ENCODE measurements at places on chromosomes 4 and X.

DNA sequence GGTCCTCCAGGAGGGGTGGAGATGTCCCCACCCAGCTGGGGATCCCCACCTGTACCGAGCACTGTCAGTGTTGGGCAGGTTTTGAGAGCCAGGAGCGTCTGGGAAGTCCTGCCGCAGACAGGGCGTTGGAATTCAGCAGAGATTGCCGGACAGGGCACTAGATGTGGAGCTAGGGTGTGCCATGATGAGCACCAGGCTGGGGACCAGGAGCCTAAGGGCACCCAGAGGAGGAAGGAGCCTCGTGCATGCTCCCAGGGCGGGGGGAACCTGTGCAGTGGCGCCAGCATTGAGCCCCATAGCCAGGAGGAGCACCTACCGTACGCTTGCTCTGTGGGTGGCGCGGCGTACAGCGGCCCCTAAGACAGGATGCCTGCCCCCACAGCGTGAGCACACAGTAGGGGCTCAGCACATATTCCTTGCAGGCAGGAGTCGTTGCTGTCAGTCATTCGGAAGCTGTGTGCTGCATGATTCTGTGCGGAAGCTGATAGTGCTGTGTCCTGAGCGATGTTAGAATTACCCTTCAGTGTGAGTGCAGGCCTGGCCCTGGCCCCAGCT, 18.8 kb upstream of the TADA2B start:
- DNase-seq = no peak

GRCh38 chr4:82677327-82677726, 115.5 kb upstream of the TMEM150C start:
- no peak for DNase-seq

DNA sequence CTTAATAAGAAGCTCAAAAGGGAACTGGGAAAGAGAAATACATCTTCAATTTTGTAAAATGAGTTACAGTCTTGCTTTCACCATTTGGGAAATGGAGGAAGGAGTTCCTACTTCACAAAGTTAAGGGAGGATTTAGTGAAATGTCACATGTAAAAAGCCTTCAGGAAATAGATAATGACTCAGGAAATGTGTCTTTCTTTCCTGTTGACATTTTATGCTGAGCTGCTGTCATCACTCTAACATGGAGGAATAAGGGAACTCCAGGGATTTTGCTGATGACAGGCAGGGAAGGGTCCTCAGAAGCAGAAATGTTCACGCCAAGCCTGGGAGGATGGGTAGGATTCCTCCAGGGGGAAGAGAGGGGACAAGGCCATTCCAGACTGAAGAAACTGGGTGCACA, 251.1 kb downstream of the USP46 start:
- no peak for DNase-seq

GRCh38 chr4:56860781-56861180, 39.3 kb upstream of the SPINK2 start:
- no peak for DNase-seq

DNA sequence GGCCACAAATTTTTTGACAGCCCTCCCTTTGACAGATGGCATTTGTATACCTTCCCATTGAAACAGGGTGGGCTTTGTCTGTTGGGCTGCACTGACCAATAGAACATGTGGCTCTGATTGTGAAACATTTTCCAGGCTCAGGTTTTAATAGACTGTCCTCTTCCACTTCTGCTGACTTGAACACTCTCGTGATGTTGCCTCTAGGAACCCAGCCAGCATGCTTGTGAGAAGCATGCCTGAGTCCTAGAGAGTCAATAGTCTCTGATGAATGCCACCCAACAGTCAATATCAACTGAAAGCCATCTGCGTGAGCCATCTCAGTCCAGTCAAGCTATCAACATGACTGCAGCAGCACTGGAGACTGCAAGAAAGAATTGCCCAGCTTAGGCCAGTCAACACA, 290.0 kb downstream of the SLC7A11 start:
- DNase-seq = no peak

DNA sequence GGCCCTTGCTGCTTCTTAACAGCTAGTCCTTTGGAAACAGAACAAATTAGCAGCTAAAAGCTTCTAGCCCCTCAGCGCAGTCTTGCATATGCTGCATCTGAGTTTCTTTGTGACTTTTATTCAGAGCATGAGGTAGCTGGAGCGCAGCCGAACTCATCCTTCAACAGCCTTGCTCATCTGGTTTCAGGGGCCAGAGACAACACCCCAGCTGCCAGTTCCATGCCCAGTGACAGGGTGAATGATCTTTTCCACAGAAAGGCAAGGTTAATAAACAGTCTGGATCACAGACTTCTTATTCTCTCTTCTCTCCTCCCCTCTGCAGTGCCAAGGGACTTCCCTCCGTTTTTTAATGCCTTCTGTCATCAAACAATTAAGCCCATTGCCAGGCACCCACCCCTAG, 216.6 kb upstream of the INTU start:
- DNase-seq = no peak

DNA sequence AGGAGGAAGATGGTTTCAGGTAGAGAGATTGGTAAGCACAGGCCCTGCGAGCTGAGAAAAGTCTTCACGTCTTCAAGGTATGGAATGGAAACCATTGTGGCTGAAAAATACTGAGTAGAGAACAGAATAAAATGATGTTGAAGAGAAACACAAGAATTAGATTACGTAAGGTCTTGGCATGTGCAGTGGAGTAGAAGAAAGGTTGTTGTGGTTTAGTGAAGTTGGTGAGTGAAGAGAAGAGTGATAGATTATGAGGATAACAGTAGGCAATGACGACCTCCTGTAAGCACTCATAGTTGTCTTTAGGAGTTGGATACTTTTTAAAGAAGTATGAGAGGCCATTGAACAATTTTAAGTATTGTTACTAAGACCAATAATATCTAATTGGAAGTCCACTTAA, 642.6 kb downstream of the PCDH7 start:
- no peak for DNase-seq

GRCh38 chr4:23890369-23891063, 669 bp upstream of the PPARGC1A start:
- DNase-seq = no peak

DNA sequence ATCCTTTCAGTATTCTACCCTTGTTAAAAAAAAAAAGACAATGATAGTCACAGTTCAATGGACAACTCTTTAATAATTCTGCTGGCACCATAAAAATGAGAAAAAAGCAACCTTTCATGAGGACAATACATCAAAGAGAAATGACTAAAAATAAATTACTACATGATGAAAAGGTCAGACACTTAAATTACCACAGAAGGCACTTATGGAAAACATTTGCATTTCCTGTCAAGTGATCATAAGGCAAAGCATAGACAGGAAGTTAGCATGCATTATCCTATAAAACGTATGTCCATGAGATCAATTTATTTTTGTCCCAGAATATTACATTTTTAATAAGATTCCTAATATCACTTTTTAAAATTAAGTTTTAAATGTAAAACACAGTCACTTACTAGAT, 303.8 kb downstream of the SPOCK3 start:
- DNase-seq = no peak

DNA sequence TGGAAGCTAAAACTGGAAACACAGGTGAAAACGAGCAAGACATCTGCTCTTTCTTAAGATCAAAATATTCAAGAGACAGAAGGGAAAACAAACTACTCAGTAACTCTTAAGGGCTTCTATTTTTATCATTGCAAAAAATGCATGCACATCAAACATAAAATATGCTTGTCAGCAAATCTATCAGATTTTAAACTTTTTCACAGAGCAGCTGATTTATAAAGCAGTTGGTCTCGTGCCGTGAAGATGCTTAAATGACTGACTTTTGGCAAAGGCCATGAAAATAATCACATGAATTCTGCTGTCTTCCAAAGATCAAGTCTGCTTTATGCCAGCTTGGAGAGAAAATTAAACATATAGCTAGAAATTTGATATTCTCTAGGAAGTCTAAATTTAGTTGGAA, 482.1 kb upstream of the HS3ST1 start:
- no peak for DNase-seq

DNA sequence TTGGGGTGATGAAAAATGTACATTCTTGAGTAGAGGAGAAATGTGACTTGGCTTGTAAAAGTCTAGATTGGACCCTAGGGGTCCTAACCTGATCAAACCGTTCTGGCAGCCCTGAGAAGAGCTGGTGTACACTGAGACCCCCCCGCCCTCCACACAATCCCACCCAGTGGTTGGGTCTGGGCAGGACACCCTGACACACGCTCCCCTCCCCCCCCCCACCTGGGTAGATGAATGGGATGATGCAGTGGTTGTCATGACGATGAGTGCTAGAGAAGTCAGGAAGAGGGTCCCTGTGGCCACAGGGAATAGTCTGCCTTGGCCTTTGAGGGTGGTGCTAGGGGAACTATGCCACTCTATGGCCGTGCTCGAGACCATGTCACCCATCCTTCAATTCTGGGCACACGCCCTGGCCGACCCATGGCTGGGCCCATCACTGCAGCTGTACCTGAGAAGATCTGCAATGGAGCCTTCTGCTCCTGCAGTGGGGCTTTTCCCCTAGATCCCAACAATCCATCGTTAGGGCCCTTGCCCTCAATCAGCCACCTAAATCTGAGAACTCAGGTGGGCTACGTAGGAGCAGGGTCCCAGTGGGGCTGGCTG, 4.4 kb downstream of the CDK16 start:
- no peak for DNase-seq

DNA sequence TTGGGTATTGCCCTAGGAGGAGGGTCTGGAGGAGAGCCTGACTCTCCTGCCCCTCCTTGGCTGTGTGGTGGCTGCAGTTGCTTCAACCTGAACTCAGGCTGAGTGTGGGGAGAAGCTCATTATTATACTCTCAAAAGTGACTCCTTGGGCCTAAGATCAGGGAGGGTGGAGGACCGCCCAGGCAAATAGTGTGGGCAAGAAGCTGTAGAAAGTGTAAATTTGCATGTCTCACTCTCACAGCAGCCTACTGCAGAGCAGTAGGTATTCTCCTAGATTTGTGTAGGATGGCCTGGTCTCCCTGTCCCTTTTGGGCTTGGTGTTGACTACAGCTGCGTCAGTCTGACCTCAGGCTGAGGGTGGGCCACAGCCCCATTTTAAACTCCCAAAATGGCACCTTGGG, 156.1 kb downstream of the ZNF330 start:
- no peak for DNase-seq

DNA sequence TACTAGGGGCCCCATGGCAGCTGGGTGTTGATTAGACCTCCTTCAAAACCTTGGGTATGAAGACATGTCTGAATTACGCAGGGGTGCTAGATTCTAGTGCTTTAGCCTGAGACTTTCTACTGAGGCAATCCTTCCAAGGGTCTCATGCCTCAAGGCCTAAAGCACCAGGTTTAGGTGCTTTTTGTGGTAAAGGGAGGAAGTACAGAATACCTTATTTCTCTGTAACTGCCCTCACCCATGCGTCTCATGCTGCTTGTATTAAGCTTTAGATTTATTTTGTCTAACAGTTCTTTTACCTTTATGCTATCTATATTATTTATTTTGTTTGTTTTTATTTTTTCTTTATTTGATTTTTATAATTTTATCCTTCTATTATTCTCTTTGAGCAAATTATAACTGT, 190.2 kb upstream of the GK2 start:
- no peak for DNase-seq

DNA sequence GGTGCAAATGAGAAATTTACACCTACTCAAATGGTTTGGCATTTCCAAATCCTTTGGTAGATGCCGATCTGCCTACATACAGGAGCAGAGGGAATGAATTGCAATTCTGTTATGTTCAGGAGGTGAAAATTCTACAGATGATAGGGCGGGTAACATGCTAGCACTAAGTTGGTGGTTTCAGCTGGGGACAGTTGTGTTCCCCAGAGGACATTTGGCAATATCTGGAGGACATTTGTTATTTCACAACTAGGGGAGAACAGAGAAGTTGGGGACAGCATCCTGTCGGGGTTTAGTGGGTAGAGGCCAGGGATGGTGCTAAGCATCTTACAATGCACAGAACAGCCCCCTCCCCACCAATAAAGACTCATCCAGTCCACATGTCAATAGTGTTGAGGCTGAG, 96.5 kb upstream of the PUDP start:
- no peak for DNase-seq

DNA sequence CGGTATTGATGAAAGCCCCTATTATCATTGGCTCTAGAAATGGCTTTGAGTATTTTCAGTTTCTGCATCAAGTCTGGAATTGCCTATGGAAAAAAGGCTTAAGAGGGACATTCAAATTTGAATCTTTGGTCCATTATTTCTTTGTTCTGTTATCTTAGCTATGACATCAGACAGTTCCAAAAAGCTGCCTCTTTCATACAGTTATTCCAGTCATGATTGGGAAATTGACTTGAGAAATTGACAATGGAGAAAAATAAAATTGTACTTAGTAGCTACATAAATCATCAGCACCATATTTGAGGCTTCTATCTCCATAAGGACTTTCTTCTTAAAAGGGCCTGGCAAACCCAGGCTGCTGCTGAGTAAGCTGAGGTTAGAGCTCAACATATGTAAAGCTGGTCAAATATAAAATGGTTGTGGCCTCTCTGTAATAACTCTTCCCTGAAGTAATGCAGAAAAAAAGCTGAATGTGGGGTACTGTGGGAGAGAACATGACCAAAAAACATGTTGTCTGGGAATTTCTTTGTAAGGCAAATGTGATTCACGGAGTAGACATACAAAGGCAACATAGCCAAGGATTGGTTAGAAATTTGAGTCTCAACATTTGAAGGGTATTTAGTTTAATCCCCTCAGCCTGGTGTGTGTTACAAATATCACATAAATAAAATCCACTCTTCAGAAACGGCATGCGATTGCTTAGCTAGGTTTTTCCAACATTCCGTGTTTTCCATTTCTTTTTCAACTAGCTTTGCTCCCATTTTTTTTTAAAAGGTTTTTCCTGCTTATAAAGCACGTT, 100.9 kb downstream of the LNX1 start:
- DNase-seq = no peak

- no peak for DNase-seq
These were observed 800 bp downstream of the PF4V1 start for GRCh38 chr4:73853718-73854473.

- no peak for DNase-seq
These were observed 1724.0 kb downstream of the RPA4 start for GRCh38 chrX:98607739-98608138.

DNA sequence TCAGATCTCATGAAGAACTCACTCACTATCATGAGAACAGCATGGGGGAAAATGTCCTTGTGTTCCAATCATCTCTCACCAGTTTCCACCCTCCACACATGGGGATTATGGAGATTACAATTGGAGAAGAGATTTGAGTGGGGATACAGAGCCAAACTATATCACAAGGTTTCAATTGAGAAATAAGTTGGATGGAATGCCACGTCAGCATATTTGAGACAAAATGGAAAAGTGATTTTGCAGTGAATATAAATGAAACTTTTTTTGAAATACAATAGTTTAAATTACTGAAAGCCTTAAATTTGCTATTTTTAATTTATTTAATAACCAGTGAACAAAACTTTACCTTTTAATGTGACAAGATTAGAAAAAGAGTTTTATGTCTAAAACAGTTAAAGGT, 494.1 kb downstream of the PRR32 start:
- no peak for DNase-seq

GRCh38 chr4:154953691-154954090, 172.6 kb downstream of the RBM46 start:
- no peak for DNase-seq
